ENCODE measurements at places on chromosomes 11 and 22.

DNA sequence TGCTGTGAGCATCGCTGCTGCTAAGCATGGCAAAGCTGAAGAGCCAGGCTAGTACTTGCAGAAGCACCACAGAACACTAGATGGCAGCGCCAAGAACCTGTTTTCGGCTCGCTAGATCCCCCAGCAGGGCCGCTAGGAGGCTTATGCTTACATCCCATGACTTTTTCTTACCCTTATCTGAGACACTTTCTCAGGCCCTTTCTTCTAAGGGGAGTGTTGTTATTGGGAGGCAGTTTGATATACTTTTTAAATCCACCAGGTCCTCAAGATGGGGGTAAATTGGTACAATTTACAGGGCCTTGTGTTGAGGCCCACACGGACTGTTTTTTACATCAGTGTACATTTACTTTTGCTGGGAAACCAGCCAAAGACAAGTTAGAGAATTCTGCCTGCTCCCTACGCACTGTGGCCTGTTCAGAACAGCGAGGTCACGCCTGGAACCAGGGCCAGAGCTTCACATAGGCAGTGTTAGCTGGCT lies 4.0 kb downstream of the TRIM6 start:
- DNase-seq = no peak

GRCh38 chr11:44966694-44967093 lies 16.0 kb upstream of the TP53I11 start:
- no peak for DNase-seq

DNA sequence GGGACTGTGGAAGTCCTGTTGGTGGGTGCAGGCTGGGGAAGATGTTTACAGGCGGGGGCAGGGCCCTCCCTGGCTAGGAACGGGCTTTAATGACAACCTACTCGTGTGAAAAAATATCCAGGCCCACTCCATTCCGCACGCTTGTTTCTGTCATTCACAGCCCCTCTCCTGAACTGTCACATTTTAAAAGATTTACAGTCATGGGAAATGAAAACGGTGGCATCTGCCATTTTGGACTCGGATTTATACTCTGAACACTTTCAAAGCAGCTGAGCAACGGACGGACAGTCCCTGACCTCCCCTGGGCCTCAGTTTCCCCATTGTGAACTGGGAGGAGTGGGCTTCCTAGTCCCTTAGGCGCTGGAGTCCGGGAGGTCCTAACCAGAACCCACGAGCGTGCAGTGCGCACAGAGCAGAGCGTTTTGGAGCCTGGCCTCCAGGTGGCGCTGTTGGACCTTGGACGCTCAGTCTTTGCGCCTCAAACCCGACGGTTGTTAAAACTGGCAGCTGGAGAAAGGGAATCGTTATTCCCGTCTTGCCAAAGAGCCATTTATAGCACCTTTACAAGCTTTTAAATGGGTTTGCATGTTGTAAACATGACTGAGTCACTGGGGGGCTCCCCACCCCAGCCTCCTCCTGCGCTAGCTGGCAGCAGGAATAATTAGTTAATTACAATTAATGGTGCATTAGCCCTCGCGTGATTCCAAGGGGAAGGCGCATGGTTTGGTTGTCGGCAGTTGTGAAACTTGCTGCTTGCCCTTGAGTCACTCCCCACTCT lies 75.3 kb downstream of the FBLN1 start:
- DNase-seq = peak; percentile 27

DNA sequence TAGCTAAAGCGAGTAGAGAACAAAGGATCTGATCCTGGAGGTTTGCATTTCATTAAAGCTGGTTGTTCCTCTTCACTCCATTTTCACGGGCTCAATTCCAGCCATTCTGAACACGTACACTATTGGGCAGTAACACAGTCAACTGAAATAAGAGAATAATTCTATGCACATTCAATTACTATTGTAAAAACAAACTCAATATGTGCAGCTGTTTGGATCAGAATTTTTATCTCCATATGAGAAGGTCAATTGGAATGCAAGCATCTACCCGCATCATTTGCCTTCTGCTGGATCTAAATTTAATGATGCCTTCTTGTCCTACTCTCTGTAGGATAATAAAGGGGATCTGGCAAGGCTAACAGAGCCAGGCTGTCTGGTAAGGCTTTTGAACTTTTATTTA lies 562.8 kb upstream of the CCDC179 start:
- DNase-seq = no peak

DNA sequence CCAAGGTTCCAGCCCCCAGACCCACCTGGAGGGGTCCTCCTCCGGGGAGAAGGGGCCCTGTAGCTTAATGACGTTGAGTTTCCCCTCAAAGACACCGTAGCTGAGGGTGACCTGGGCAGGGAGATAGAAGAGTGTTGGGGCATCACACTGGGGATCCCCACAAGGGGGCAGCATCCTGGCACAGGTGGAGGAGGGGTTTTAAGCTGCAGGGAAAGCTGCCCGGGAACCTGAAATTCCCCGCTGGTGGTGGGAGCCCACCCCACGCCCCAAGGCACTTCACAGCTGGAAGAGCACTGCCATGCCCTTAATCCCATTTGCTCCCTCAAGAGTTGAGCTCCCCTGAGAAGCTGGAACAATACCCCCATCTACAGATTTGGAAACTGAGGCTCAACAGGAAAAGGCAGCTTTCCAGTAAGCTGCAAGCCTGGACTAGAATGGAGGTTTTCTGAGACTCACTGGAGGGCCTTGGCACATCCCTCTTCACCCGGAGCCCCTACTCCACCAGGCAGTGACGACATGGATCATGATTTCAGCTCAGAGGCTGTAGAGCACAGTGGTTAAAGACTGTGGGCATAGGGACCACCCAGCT lies 13.7 kb downstream of the MFNG start:
- no peak for DNase-seq

DNA sequence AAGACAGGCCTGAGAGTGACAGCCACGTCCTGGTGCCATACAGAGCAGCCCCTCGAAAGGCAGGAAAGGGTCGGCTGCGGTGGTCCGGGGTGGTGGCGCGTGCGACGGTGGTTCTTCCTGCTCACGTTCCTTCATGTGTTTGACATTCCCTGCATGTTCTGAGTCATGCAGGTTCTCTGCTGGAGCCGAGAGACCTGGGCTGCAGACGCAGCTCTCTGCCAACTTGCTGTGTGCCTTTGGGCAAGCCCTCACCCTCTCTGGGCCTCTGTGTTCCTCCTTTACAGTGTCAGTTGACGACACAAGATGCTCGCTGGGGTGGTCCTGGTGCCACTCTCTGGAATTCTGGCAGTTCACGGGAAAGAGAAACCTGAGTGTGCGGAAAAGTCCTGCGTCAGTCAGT lies 12.0 kb downstream of the ARHGAP8 start:
- no peak for DNase-seq

DNA sequence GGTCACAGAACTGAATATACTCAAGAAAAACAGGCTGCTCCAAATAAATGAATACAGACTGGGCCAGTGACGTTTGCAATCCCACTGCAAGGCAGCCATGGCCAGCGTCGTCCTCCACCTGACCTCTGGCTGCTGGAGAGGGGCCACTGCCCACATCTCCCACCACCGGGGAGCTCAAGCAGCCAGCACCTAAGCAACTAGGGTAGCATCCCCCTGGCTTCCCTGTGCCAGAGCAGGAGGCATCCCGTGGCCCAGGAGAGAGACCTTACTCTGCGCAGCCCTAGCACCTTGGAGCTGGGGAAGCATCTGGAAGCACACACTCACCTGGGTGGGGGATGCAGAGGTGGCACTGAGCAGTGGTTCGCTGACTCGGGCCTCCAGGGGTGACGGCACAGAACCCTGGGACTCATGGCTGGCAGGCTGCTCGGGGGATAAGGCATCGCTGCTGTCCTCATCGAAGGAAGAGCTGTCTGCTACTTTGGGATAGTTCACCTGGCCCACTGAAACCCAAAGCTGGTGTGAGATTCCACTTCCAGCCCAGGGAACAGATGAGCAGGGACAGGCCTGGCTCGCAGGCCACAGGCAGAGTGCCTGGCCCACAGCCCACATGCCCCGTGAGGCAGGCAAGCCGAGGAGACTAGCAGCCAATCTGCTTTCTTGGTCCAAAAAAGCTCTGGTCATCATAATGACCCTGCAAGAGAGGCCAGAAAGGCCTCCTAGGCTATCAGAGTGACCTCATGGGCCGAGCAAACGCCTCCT lies 53.7 kb downstream of the SGSM3 start:
- DNase-seq = no peak

DNA sequence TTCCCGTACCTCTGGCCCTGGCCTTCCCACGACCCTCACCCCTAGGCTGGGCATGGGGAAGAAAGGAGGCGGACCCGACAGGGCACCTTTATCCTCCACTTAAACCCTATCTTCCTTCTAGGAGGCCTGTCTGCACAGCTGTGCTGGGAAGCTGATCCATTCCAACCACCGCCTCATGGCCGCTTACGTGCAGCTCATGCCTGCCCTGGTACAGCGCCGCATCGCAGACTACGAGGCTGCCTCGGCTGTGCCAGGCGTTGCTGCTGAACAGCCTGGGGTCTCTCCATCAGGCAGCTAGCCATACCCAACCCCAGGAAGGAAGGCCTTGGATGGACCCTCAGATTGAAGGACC lies 599 bp downstream of the TIMM10B start:
- no peak for DNase-seq

GRCh38 chr11:13318498-13319295 lies 41.1 kb downstream of the BMAL1 start:
- DNase-seq = no peak

DNA sequence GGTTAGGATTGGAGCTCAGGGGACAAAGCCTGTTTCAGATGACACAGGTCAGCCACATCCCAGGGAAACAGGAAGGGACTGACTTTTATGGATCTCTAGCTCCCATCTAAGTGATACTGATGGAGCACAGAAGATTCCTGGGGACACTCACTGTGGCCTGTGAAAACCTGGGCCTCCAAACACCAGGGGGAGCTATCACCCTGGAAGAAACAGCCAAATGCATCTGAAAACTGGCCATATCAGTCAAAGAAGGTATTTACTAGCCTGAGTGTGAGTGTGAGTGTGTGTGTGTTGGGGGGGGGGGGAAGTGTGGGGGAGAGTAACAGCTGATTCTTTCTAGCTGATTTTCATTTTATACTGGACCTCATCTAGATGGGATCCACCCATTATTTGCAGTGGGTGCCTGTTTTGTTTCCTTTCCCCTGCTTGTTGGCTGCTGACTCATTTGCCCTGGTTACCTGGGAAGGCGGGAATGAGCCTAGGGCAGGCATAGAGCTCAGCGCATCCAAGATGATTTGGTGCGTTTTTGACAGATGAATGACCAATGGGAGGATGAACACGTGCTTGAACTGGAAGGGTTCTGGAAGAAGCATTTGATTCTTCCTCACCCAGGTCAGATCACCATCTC lies 284.0 kb downstream of the KIRREL3 start:
- DNase-seq = no peak

DNA sequence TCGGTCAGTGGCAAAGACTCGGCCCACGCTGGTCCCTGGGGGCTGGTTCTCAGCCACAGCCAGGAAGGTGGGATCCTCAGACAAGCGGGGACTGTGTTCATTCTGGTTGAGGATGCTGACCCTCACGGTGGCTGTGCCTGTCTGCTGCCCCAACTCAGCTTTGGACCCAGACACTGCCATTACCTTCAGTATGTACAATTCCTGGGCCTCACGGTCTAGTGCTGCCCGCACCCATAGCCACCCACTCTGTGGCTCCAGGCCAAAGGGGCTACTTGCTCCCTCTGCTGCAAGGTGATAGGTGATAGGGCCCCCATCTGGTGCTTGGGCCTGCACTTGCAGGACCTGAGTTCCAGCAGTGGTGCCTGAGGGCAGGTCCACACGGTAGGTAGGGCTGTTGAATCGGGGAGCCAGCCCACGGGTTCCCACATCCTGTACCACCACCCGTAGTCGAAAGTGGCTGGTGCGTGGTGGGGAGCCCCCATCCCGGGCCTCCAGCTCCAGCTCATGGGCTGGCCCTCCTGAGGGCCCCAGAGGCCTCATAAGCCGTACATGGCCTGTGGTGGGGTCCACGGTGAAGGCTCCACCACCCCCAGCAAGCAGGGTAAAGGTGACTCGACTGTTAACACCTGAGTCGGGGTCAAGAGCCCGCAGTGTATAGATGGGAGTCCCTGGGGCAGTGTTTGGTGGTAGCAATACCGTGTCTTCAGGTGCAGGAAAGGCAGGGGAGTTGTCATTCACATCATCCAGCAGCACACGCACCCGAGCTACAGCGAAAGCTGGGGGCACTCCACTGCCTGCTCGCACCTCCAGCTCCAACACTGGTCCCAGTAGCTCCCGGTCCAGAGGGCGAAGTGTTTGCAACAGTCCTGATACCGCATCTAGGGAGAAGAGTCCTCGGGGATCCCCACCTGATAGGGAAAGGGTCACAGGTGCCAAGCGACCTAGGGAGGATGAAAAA lies 13.2 kb upstream of the TPP1 start:
- no peak for DNase-seq

DNA sequence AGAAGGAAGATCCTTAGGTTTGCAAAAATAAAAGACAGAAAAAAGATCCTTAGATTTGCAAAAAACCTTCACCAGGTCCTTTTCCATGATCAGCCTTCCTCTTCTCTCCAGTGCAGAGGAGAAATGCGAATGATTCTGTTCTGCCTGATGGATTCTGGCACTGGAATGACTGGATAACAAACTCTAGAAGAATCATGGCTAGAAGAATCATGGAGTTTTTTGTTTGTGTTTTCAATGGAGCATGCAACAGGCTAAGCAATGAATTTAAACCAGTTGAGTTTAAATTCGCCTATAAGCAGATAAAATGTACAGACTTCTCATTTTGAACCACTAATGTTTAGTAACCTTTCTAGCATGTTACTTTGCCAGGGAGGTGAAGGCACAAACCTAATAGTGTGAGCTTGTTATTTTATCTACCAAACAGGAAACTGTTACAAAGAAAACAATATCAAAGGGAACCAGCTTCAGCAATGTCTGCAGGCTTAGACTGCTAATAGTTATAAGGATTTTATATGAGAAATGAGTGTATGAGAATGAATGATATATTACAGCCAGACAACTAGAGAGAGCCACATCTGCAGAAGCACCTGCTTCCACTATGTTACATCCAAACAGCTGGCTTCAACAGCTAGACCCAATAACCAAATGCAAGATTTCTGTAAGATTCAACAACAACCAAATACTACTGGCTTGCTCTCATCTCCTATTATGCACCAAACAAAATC lies 64.7 kb upstream of the APOA1 start:
- no peak for DNase-seq

DNA sequence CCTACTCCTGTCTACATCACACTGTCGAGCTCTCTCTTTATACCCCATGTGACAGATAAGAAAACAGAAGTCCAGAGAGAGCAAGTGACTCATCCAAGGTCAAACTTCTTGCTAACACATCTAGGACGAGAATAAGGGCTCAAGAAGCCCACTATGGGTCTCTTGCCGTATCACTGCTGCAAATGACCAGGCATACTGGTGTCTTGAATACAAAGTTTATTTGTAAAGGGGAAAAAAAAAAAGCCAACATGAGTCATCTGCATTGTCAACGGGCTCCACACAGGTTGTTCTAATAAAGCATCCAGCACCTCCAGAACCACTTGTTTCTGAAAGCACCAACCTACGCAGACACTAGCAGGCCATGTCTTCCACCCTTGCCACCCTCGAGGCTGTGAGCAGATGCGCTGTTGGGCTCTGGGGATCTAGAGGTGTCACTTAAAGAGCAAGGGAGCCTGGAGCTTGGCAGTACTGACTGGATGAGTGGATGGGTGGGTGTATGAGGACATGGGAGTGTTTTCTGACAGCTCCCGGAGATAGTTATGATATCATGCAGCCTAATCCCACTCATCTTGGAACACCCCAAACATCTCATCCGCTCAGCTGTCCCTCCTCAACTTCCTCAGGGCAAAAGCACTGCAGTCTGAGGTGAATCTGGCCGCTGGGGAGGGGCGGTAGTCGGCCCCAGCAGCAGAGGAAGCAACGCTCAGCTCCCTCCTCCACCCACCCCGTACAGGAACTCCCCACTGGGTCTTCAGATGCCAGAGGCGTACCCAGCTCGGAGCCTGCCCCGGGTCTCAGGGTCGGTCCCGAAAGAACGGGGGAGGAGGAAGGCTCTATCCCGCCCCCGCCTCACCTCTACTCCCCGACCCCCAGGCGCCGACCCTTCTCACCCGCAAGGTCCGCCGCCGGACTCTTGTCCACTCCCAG lies 1.0 kb downstream of the SMCO4 start:
- no peak for DNase-seq

Measured in NCI-H524 treated with DMSO at 0.1 percent for 48 hours (cell line).